ENCODE measurements at places on chromosomes 3 and 15.
A peak's percentile ranks its signal among the peaks of the same experiment; 100 is the strongest.

- no peak for DNase-seq
Observed at GRCh38 chr15:40085266-40085665, 23.4 kb downstream of the BMF start.

DNA sequence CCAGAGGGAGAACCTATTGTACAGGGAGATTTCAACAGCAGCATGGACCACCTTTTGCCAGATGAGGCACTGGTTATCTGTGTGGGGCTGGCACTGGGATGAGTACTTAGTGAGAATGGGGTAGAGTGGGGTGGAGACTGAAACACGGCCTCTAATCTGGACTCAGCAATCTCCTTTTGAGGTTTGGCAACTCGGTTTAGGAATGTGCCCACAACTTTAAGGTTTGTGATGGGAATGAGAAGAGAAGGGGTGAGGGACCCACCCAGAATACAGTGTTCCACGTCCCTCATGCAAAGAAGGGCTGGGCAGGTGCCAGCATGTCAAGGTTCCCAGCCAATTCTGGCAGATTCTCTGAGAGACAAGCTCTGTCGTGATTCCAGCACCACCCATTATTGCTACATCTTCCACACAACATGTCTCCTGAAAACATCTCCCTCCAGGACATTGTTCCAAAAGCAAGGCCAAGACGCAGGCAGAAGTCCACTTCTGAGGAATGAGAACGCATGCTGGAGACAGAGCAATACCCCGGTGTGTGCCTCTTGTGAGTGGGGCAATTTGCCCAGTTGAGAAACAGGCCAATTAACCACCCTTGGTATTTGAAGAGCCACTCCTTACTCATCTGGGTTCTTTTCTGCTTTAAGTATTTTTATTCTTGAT is 37.5 kb upstream of the CCR4 start:
- peak; percentile 98 for DNase-seq

- DNase-seq, result no peak
Observed at GRCh38 chr15:85932391-85932790, 137.7 kb upstream of the KLHL25 start.

DNA sequence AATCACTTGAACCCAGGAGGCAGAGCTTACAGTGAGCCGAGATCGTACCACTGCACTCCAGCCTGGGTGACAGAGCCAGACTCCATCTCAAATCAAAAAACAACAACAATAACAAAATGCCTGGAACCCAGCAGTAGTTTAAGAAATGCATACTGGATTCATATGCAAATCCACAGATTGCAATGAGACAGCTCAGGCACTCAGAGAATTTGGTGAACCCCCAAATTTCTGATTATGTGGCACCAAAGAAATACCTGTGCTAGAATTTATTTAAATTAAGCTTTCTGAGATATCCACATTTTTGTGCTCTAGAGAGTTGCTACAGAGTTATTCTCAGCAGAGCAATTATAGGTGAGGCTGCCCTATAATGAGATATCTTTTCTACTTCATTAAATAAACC is 29.7 kb downstream of the SPATA16 start:
- no peak for DNase-seq

DNA sequence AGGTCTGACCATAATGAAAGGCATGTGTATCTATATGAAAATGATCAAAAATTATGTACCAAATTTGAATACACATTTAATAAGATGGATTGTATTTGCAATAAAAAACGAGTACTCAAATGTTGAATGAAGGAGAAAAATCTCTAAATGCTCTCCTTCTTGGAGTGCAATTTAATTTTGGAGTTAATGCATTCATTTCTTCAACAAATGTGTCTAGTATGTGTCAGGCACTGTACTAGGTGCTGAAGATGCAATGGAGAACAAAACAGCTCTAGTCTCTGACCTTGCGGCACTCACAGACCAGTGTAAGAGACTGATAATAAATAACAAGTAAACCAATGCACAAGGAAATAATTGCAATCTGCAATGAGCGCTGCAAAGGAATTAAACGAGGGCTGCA is 28.8 kb downstream of the CA12 start:
- DNase-seq, result no peak

DNA sequence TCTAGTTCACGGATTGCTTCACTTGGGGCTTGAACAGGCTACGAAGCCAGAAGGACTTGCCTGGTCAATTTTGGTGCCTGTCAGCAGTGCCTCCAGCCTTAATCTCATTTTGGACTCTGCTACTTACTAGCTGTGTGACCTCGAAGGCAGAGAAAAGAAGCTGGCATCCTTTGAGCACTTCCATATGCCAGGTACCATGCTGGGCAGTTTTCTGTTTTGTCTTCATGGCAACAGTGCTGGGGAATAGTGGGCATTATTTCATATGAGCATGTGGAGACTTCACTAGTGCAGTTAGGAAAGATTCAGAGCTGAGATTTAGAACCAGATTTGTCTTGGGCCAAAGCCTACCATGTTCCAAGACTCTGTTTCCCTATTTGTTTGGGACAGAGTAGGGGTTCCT is 92.2 kb downstream of the LRTM1 start:
- DNase-seq, result no peak

GRCh38 chr3:126208606-126209256 is 28.3 kb upstream of the ALDH1L1 start:
- DNase-seq, result peak; percentile 93

DNA sequence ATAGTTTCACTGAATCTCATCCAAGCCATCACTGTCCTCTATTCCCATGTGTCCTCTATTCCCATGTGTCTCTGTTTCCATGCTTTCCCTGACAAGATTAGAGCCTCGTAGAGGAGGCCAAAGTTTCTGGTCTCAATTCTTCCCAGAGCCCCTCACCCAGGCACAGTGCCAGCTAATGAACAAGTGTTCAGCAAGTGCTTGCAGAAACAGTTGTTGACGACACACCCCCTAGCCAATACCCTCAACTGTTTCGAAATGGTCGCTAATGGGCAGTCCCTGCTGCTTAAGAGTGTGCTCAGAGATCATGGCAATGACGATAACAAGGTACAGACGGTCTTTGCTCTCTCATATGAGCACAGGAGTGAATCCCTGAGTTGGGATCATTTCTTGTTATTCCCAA is 73.4 kb downstream of the FAM174B start:
- no peak for DNase-seq

GRCh38 chr15:35858707-35859106 is 312.7 kb upstream of the DPH6 start:
- peak; percentile 10 for DNase-seq

GRCh38 chr3:192417017-192417416 is 310.3 kb downstream of the FGF12 start:
- DNase-seq, result no peak

DNA sequence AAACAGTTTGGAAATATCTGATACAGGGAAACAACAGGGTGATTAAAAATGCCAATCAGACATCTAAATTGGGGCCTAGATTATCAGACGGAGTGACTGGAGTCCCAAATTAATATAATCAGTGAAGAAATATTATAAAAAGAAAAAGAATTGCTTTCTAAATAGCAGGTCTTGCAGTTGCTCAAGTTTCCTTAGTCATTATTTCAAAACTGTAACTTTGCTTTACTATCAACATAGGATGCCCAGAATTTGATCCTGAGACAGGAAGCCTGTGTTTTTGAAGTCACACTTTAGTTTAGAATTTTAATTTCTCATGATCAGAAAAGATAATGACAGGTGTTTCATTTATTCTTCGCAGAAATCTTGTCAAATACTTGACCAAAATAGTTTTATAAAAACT is 105.9 kb downstream of the IL1RAP start:
- DNase-seq, result no peak

- DNase-seq, result no peak
Observed at GRCh38 chr3:35781558-35781957, 142.2 kb downstream of the ARPP21 start.

GRCh38 chr15:54789376-54789775 is 407.4 kb downstream of the RSL24D1 start:
- DNase-seq, result no peak

- DNase-seq, result no peak
Observed at GRCh38 chr3:11560746-11561145, 83.0 kb downstream of the VGLL4 start.

DNA sequence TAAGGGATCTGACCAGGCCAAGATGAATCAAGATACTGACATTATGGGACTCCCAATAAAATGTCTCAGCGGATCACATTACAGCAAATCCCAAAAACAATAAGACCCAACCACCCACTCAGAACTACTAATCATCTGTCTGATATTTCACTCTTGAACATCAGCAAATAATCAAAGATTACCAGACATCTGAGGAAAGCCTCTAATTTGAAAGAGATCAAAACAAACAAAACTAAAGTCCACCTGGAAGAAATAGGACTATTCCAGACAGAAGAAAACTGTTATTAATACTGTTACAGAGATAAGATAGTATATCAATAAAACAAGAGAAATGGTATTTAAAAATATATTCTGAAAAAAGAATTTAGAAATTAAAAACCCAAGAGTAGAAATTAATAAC is 29.0 kb downstream of the TP53BP1 start:
- no peak for DNase-seq

GRCh38 chr3:181017690-181018089 is 28.2 kb upstream of the DNAJC19 start:
- no peak for DNase-seq

DNA sequence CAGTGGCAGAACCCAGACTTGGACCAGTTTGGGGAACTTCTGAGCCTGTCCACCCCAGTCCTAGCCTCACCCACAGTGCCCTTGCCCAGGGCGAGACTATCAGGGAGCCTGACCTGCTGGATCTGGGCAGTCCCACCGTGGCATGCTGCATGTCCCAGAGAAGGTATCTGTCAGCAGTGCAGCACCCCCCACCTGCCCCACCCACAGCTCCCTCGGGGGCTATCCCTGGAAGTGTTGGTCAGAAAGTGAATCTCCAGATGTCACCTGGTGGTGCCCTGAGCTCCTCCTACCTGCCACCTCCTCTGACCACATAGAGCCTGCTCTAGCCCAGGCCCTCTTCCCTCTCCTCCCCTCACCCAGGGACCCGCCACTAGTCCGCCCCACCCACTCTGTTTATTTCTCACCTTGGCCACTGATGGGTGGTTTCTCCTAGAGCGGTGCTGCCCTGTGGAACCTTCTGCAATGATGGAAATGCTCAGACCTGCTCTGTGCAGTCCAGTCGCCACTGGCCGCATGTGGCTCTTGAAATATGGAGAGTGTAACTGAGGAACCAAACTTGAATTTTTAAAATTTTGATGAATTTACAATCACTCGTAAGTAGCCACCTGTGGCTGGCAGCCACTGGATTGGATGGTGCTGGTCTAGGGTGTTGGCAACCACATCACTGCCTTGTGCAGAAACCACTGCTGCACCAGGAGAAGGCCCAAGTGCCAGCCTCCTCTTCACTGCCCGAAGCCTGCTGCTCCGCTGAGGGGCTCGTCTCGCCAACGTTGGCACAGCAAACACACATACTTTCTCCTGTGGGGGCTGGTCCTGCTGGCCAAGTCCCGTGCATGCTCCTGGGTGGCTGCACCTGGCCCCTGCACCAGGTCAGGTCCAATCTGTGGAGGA is 13.1 kb downstream of the HDAC11 start:
- no peak for DNase-seq

All from fibroblast of the aortic adventitia (primary cell).